Aorta (tissue), 5 donors: ENCODE measurements at places on chromosomes 2 and 18.
A peak's percentile ranks its signal among the peaks of the same experiment; 100 is the strongest.

DNA sequence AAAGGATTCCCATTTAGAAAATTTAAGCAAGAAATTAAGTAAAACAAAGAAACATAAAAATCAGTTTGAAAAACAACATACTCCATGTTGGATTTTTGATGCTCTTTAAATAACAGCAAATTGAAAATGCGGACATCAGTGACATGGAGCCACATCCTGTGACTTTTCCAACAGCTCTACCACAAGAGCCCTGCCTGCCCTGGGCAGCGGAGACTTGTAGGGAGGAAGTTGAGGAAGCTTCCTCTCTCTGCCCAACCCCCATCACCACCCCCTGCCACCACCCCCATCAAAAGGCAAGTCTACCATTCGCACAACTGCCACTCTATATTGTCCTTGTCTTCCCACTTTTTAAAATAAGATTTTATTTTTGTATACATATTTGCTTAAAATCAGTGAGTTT lies 32.8 kb upstream of the DAPL1 start:
- no peak for DNase-seq

GRCh38 chr2:114534116-114535084 lies 92.0 kb downstream of the DPP10 start:
- DNase-seq = no peak

- DNase-seq = no peak
Measured at GRCh38 chr2:169464466-169464865, 14.8 kb upstream of the BBS5 start.

DNA sequence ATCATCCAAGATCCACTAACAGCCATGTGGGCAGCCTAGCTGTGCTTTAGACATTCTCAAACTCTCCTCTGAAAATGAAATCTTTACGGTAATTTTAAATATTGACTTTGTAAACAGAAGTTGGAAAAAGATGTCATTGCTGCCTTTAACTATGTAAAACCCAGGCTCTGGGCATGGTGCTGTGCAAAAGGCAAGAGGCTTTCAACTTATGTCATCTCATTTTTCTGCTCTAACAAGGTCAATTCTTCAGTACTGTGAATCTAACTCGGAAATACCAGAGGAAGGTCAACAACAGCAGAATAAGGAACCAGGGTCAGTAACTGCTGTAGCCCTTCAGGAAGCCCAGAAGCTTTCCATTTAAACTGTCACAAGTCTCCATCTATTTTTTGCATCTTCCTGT lies 37.0 kb upstream of the MPP4 start:
- no peak for DNase-seq

- no peak for DNase-seq
Measured at GRCh38 chr18:69949538-69949936, 1.9 kb upstream of the CD226 start.

DNA sequence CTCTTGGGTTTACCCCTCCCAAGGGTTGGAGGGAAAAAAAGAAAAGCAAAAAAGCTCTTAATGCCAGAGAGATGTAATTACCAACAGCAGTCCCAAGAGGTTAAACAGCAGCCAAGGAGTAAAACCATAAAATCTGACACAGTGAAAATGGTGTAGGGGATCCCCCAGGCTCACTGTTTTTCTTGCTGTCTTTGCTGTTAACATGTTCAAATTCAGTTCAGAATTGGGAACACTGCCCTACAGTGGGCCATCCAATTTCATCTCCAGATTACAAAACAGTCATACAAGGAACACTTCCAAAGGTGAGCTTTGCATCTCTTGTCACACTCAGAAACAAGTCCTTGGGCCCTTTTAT lies 54.5 kb downstream of the PLEKHM3 start:
- DNase-seq = no peak

DNA sequence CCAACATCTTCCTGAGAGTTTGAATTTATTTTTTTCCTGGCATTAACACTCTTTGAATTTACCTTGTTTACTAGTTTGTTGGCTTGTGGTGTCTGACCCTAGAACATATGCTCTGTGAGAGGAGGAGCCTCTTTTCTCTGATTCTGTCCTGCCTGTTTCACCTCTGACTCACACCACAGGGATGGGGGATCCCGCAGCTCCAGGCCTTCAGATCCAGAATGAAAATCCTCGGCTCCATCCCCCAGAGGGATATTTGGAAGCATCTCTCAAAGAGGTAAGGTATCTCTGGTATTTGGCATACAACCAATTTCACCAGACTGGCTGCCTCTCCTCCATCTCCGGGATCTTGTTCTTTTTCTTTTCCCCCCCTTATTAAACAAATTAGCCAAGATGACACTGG lies 104.7 kb downstream of the GPR39 start:
- no peak for DNase-seq

- peak; percentile 69 for DNase-seq
Measured at GRCh38 chr2:134207589-134208209, 46.2 kb upstream of the MGAT5 start.

GRCh38 chr18:25327584-25327983 lies 24.4 kb downstream of the ZNF521 start:
- DNase-seq = no peak

DNA sequence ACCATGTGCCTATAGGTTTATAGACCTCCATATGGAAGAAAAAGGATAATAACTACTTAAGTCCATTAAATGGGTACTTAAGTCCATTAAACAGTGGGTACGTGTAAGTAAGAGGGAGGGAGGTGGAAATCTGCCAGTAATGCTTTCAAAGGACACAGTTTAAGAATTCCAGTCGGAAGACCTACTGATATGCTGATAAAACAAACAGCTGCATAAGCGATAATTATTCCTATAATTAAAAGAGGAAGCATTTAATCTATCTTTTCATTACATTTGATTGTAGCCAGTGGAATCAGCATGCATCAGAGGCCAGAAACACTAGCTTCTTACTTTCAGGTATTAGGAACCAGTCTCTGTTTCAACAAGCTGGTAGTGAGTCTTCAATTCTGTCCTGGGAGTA lies 96.4 kb upstream of the DDX18 start:
- DNase-seq = no peak

DNA sequence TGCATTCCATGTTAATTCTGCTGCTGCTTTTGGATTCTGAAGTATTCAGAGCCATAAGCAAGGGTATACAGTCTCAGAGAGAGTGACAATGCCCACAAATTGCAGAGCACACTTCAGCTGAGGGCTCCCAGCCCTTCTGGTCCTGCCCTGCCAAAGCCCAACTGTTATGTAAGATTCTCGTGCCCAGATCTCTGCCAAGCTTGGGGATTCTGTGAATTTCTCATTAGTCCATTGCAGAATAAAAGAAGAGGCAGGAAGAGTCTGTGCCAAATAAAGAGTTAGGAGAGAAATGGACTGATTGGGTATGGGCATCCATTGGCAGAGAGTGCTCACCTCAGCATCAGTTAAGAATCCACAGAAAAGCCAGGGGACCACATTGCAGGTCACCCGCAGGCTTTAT lies 112.0 kb upstream of the PNPT1 start:
- DNase-seq = no peak

- DNase-seq = no peak
Measured at GRCh38 chr2:88857274-88857741, 165.8 kb downstream of the RPIA start.

- no peak for DNase-seq
Measured at GRCh38 chr2:218262237-218262600, 1.4 kb downstream of the GPBAR1 start.

- DNase-seq = peak; percentile 42
Measured at GRCh38 chr2:189217541-189217940, 38.0 kb upstream of the COL5A2 start.

DNA sequence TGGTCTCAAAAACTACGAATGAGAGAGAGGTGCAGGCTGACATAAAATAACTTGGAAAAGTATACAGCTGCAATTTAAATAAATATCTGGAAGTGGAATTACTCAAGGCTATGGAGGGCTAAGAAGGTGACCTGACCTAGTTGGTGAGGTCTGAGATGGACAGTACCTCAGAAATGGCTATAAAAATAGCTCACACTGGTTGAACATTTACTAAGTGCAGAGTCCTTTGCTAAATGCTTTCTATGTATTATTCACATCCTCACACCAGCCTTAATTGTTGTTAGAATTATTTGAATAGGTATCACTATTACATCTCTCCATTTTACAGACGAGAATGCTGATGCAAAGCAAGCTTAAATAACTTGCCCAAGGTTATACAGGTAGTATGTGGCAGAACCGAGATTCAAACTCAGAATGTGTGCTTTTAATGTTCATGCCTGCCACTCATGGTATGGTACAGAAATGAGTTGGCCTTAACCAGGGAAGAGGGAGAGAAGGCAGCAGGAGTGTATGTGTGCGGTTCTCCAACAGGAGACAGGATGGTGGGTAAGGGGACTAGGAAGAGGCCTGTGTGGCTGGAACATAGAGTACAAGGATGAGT lies 37.4 kb downstream of the MRPL44 start:
- DNase-seq = no peak
